ELR (cell line): ENCODE measurements at places on chromosomes 12 and 14.

DNA sequence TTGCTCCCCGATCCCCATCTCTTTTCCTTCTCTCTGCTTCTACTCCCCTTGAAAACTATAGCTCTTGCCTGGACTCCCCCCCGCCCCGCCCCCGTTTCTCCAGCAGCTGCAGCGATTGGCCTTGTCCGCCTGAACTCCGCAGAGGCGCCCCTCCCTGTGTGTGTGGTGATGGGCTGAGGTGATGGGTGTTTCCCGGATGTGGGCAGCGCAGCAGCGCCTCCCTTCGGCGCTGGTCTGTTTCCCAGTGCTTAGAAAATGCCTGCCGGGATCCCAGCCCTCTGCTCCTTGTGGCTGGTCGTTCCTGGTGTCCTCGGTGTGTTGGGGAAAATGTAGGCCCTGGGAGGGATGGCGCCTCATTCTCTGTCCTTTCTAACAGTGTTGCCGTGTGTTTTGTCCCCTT lies 43.3 kb downstream of the GALNT8 start:
- peak; percentile 2 for DNase-seq

DNA sequence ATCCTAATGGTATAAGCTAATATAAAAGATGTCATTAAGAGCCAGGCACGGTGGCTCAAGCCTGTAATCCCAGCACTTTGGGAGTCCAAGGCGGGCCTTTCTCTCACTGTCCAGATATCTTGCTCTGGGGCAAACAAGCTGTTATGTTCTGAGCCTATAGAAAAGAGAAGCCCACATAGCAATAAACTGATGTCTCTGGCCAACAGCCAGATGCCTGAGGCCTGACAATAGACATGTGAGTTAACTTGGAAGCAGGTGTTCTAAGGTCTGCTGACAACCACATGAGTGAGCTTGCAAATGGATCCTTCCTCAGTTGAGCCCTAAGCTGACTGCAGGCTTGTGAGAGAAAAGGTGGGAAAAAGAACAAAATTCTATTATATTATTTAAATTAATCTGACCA lies 25.0 kb downstream of the YAF2 start:
- peak; percentile 65 for DNase-seq

DNA sequence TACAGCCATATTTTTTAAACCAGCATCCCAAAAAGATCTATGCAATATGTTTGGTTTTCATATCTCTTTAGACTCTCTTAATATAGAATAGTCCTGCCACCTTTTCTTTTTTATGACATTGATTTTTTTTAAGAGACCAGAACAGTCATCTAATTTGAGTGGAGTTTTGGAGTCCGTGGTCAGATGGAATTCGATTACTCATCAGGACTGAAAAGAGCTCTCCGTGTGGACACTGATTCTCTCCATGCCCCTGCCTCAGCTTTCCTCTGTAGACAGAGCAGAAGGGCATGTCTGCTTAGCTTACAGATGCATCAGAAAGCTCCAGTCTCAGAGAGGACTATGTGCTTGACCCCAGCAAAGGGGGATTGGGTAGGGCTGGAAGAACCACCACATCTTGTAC lies 27.8 kb downstream of the SMCO2 start:
- peak; percentile 90 for DNase-seq

- DNase-seq = no peak
Observed at GRCh38 chr14:50452296-50452695, 55.6 kb upstream of the CDKL1 start.

DNA sequence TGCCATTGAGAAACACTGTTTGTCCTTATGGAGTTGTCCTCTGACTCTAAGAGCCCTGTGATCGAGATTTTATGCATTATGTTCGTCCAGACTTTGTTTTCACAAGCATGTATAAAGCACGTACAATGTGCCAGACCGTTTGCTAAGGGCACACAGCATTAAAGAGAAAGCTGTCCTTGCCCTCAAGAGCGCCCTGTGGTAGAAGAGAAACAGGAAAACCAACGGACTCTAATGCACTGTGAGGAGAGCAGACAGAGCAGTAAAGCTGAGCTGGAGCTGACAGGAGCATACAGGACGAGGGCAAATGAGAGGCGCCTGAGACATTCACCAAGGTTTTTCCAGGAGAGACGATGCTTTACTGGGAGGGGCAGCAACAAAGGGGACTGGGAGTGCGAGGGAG lies 66.2 kb upstream of the OVCH1 start:
- DNase-seq = no peak

GRCh38 chr14:49508124-49508523 lies 78.1 kb downstream of the RPS29 start:
- DNase-seq = no peak

- DNase-seq = no peak
Observed at GRCh38 chr14:91606851-91607250, 96.7 kb upstream of the PPP4R3A start.

GRCh38 chr12:24815114-24815423 lies 133.8 kb downstream of the BCAT1 start:
- no peak for DNase-seq
